Stimulated activated naive CD4-positive, alpha-beta T cell (primary cell): ENCODE measurements at places on chromosomes 16 and 17.

DNA sequence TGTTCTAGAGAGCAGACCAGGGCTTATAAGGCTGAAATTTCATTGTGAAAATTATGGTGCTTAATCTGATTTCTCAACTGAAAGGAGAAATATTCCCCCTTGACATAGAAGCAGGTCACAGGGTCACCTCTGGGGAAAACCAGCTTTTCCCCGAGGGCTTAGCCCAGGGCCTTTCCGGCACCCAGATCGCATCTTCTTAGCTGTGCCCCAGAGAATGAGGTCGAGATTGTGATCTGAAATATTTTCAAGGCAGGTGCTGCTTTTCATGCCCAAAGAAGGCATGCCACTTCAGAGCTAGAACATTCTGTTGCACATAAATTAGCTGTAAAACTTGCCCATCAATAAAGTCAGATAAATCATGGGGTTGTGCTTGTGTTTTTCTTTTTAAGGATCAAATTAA lies 25.4 kb upstream of the ARHGAP17 start:
- no peak for DNase-seq

DNA sequence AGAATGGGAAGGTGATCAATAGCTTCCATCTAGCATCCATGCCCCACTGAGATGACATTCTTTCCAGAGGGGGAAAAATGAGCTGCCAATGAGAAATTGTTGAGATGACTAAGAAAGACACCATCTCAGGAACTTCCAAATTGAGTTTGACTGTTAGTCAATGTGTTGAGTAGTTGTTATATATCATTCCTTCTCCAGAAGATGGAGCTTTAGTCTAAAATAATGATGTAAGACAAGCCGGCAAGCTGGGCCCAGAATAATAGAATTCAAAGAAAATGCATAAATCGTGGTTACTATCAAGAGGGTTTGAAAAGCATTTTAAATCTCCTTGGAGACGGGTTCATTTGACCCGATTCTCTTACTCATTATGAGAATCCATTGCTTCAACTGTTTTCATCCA lies 71.0 kb upstream of the ATF7IP2 start:
- DNase-seq, result peak; percentile 51

DNA sequence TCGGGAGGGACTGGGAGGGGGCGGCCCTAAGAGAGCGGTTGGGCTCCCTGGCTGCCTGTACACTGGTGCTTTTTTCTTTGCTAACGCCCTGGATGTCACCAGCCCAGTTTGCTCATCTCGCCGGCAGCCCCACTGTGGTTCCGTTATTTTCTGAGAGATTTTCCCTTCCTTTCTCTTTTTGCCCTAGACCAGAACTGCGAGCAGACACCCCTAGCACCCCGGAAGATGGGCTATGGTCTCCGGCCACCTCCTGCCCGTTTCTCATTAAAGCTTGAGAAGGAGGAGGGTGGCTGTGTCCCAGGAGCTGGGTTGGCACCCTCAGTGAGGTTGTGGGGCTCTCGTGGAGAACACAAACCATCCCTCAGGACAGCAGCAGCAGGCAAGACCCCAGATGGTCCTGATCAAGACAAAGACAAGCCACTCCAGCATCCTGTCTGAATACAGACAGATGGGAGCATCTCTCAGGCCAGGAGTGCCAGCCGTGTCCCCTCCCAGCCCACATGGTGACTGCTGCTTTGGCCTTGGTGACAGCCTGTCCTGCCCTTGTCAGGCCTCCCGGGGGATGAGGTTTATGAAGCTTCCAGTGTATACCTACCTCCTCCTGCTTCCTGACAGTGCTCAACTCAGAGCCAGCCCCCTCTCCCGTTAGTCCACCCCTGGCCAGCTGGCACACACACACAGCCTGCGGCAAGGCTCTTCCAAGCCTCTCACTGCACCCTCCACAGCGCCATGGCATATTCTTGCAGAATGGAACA lies 77.2 kb downstream of the KCNJ12 start:
- DNase-seq, result no peak

DNA sequence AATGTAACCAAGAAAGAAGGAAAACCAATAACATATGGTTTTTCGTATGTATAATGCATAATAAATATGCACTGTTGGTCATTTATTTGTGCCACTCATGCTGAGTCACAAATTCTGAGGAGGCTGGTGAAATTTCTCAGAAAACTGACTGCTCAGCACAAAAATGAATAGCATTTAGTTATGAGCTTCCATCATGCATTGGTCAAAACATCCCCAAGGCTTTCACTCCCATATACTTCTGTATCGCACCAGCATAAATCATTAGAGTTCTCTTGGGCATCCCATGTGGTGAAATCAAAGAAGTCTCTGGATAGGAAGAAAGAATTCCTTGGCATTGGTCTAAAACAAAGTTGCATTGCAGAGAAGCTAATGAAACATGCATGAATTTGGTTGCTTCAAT lies 785.6 kb upstream of the CDH8 start:
- DNase-seq, result no peak

- DNase-seq, result no peak
Observed at GRCh38 chr17:13352747-13353415, 248.8 kb downstream of the HS3ST3A1 start.

- DNase-seq, result no peak
Observed at GRCh38 chr17:16129441-16130205, 85.7 kb downstream of the NCOR1 start.
